Activated CD8-positive, alpha-beta memory T cell treated with anti-CD3 and anti-CD28 coated beads, Interleukin-2, amount 10 ng/mL, durations not matched to agents 7 days and 5 days (primary cell): ENCODE measurements at places on chromosomes 5 and 9.

GRCh38 chr5:125865166-125865815 is 557.9 kb upstream of the GRAMD2B start:
- H3K27ac ChIP-seq = no peak overlapping the region
- no peaks in the 10 kb centered on the region for H3K27me3 ChIP-seq
- DNase-seq = no peak
- no peaks in the 10 kb centered on the region for H3K4me1 ChIP-seq

GRCh38 chr9:13414349-13414748 is 134.9 kb upstream of the MPDZ start:
- no peak for DNase-seq
- H3K27me3 ChIP-seq = no peaks in the 10 kb centered on the region
- no peaks in the 10 kb centered on the region for H3K36me3 ChIP-seq
- no peak overlapping the region for H3K27ac ChIP-seq
- H3K4me3 ChIP-seq = no peak overlapping the region

- no peaks in the 10 kb centered on the region for H3K27me3 ChIP-seq
- peaks cover 70% of the 10 kb centered on the region for H3K4me1 ChIP-seq
- H3K27ac ChIP-seq = peak overlapping the region; percentile 87
- peaks cover 9% of the 10 kb centered on the region for H3K36me3 ChIP-seq
- DNase-seq = no peak
- peak overlapping the region; percentile 77 for H3K4me3 ChIP-seq
Measured at GRCh38 chr9:89702401-89702800, 97.6 kb downstream of the GADD45G start.

DNA sequence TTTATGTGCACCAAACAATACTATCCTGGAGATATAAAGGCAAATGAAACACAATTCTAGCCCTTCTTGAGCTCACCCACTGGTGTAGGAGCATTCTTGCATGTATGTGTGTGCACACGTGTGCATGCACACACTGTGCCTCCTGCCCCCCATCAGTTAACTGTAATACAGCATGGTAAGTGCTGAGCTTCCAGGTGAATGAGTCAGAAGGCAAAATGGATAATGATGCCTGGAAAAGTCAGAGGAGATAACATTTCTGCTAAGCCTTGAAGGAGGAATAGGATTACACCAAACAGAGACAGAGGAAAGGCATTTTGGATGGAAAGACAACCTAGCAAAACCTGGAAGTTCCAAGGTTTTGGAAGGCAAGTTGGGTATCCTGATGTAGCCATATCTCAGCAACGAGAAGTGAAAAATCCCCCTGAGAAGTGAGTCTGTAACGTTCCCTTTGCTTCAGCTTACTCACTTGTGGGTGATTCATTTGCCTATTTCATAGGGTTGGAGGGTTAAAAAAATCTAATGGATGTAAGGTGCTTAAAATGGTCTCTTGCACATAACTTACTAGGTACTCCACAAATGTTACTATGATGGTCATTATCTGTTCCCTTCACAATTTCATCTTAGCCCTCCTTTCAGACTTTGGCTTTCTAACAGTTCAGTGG is 101.4 kb upstream of the STC2 start:
- no peaks in the 10 kb centered on the region for H3K36me3 ChIP-seq
- no peaks in the 10 kb centered on the region for H3K4me1 ChIP-seq
- no peak overlapping the region for H3K27ac ChIP-seq
- peaks cover 8% of the 10 kb centered on the region for H3K27me3 ChIP-seq

- no peak overlapping the region for H3K4me3 ChIP-seq
- no peak for DNase-seq
- H3K36me3 ChIP-seq = no peaks in the 10 kb centered on the region
- H3K27ac ChIP-seq = no peak overlapping the region
- no peaks in the 10 kb centered on the region for H3K27me3 ChIP-seq
Measured at GRCh38 chr5:107284822-107285525, 385.8 kb downstream of the EFNA5 start.

GRCh38 chr5:71816307-71816706 is 97.2 kb downstream of the CARTPT start:
- H3K27ac ChIP-seq = no peak overlapping the region
- H3K27me3 ChIP-seq = peaks cover 11% of the 10 kb centered on the region
- no peaks in the 10 kb centered on the region for H3K36me3 ChIP-seq
- H3K4me3 ChIP-seq = no peak overlapping the region
- no peak for DNase-seq

GRCh38 chr5:144983101-144983500 is 812.4 kb downstream of the KCTD16 start:
- H3K27ac ChIP-seq = no peak overlapping the region
- DNase-seq = no peak
- no peaks in the 10 kb centered on the region for H3K36me3 ChIP-seq
- H3K4me3 ChIP-seq = no peak overlapping the region

- H3K27ac ChIP-seq = peak overlapping the region; percentile 98
- H3K4me1 ChIP-seq = peaks cover 52% of the 10 kb centered on the region
- peaks cover 28% of the 10 kb centered on the region for H3K36me3 ChIP-seq
Measured at GRCh38 chr9:129885018-129885669, 49.9 kb downstream of the USP20 start.
